ENCODE measurements at places on chromosomes 6 and 20.

GRCh38 chr20:62234339-62234738 is 4.0 kb upstream of the OSBPL2 start:
- no peak for DNase-seq

DNA sequence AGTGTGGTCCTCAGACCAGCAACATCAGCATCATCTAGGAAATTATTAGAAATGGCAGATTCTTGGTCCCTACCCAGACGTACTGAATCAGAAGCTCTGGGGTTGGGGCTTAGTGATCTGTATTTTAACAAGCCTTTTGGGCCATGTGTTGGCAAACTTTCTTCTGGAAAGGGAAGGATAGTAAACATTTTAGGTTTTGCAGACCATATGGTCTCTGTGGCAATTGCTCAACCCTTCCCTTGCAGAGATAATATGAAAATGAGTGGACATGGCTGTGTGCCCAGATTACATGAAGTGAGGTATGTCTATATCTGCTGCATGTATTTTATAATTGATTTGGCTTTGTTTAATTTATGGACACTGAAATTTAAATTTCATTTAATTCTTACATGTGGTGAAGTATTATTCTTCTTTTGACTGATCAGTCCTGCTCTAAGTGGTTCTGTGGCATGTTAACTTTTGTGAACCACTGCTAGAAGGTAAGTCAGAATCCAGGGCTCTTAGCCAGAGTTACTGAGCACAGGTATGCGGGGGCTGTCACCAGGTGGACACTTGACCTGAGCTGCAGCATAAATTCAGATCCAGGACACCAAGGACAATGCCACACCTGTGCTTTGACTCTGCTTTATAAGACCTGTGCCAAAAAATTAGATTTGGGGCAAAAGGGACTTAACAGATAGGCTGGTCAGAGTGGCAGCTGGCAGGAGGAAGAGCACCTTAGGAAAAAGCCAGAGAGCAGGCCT is 43.2 kb downstream of the LY86 start:
- DNase-seq, result no peak

DNA sequence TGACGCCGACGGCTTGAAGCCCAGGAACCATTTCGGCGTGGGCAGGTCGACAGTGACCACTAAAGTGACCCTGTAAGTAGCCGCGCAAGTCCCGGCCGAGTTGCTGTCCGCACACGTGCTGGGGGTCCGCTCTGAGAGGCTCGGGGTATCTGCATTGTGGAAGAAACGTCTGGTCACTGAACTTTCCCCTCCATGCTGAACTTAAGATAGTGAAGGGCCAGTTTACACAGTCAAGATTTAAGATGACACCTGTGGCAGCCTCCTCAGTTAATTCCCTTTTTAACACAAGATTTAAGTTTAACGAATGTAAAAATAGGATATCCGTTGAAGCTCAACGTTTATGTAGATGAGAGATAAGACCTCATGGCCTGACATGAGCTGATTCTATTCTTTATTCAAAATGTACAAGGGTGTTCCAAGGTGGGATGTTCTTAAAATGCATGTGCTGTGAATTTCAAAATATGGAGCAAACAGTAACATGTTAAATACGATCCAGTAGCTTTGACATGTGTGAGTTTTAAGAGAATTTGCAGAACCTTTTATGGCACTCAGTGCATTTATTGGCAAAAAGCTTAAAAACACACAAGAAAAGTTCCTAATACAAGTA is 116.2 kb downstream of the RTN4IP1 start:
- DNase-seq, result no peak

- no peak for DNase-seq
Measured at GRCh38 chr20:54172856-54173652, 732 bp downstream of the CYP24A1 start.

- no peak for DNase-seq
Measured at GRCh38 chr20:3461911-3462677, 8.7 kb upstream of the ATRN start.
